NCI-H2081 (cell line): ENCODE measurements at places on chromosomes 16 and 17.
A peak's percentile ranks its signal among the peaks of the same experiment; 100 is the strongest.

DNA sequence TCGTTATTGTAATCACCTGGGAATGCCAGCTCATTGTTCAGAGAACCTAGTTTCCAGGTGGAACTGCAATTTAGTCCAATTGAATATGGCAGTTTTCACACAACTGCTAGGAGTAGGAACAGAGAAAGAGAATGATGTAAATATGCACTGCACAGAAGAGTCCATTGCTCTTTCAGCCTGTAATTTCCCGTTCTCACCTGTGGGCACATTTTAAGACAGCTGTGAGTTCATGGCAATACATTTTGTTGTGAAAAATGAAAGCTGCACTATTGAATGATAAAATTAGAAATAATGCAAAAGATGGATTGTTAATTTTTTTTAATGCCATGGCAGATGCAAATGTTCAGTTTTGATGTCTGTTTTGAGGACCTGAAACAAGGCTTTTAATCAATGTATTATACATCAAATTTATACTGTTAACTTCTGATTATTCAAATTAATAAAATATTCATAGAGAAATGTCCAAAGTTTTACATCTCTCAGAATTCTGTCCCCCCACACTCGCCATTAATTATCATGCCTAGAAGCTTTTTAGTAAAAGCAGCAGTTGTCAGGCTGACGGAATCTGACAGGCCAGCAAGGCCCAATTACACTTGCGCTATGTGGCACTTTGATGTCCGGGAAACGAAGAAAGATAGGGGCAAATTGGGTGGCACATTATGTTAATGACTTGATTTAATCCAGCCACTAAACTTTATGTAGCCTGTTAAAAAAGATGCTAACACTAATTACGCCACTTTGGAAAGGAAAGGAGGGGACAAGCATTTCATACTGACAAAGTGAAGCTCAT, 72.2 kb downstream of the RPGRIP1L start:
- peak; percentile 2 for DNase-seq

DNA sequence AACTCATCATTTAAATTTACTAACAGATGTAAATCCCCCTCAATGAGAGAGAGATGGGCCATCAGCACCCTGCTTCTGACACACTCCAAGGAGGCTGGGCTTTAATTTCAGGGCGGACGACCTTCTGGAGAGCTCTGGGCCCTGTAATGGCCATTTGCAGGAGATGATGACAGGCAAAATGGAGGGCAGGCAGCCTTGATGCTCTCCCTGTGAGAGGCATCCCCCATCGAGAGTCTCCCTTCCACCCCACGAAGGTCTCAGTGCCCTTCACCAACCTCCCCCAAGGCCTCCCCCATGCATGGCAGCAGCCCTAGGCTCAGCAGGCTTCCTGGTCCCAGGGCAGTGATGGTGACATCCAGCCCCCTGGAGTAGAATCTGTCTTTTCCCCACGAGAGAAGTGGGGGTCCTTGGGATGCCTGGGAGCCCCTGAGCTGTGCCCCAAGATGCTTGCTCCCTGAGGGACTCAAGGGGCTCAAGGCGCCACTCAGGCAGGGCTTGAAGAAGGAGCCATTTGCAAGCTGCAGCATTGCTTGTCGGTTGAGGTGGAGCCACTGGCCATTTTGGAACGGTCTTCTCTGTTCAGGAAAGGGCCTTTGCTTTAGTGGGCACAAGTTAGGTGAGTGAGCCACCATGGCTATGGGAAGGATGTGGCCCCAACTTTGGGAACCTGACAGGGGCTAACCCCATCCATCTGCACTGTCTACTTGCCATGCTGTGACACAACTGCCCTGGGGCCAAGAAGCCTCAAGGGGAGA, 82.6 kb downstream of the C16orf78 start:
- no peak for DNase-seq

- DNase-seq: no peak
These were observed 5.8 kb upstream of the MYADML2 start for GRCh38 chr17:81952792-81953228.

DNA sequence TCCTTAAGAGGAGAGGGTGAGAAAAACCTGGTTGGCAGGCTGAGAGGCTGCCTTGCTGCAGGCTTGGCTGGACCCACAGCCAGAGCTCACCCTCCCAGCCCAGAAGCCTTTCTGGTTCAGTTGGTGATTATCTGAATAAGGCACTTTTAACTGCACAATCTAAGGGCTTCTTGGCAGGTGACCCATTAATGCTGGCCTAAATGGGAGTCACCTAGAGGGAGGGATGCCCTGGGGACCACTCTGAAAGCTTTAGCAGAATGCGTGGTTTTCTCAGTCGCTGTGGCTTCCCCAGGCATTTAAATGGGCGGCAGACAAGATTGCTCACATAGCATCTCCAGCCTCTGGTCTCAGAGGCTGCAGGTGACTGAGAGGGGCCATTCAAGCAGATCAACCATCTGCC, 33.2 kb upstream of the SHISA9 start:
- DNase-seq: no peak

DNA sequence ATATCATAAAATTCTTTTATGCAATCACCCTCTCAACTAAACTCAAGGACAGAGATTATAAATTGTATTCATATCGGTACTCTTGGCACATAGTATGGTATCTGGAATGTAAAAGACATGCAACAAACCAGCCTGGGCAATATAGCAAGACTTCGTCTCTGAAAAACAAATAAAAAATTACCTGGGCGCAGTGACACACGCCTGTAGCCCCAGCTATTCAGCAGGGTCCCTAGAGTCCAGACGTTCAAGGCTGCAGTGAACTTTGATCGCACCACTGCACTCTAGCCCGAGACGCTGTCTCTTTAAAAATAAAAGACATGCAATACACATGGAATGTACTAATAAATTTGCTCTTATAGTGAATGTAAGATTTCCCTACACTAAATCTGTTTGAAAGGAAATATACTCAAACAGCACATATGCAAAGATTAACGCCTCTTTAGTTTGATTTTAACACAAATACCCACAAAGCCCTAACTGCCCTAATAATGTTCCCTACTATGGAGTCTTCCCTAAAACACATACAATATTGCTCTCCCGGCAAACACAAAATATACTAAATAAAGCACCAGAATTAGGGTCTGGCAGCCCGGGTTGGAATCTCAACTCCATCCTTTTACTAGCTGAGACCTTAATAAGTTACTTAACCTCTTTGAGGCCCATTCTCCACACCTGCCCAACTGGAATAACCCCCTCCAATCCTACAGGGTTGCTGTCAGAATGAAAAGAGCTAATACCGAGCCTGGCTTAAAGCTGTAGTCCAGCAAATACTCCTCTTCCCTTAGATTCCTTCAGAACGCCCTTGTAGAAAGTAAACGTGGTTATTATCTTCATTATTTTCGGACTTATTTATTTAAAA, 1.2 kb downstream of the ABCA5 start:
- DNase-seq: no peak

DNA sequence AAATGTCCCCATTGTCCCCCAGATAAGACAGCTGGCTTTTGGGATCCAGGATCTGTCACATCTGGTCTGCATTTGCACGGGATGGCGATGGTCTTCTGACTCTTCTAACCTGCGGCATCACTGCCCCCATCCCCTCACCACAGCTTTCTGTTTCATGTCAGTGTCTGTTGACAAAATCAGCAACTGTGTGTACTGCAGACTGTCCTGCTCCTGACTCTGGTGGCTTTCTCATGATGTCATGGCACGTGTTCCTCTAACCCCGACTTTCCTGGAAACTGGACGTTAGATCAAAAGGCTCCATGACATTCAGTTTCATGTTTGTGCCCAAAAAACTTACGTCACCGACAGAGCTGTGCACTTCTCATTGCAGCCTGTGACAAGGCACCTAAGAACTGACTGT, 30.1 kb upstream of the CPNE2 start:
- DNase-seq: no peak

DNA sequence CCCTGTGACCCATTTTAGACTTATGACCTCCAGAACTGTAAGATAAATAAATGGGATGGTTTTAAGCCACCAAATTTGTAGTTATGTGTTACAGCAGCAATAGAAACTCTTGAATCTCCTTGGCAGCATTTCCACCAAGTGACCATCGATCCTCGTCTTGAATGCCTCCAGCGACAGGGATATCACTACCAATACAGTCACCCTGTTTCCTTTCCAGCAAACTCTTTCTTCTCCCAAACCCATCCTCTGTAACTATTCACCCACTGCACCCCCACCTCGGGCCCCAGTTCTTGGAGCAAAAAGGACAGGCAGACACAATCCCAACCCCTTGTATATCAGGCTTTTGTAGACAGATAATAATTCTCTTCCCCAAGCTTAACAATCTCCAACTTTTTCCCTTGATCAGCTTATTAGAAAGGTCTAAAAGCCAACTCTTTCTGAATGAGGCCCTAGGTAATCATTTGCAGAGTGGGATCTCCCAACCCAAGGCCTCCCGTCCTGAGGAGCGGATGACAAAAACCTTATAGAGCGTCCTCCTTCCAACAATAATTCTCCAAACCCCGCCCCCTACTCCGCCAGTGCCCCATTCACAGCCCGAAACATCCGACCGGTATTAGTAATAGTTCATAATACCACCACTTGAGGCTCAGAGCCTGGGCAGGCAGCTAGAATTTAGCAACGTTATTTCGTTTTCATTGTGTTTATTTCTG, 14.7 kb upstream of the PLLP start:
- DNase-seq: no peak

DNA sequence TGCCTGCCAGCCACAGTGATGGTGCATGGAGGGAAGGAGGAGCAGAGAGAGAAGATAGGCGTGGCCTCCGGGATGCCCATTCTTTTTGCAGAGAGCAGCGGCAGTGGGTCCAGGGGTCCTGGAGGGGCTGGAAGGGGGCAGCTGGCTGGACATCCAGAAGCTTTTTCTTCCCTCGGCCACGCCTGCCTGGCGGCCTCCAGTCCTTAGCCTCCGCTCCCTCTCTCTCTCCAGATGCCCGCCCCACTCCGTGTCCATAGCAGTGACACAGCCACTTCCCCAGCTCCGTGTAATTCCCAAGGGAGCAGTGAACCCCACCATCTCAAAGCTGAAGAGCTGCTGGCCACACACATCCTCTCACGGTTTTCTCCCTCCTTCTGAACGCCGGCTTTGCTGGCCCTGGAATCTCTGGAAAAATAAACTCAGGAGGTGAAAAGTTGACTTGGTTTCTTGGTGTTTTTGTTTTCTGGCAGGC, 26.3 kb upstream of the CDC42EP4 start:
- no peak for DNase-seq

DNA sequence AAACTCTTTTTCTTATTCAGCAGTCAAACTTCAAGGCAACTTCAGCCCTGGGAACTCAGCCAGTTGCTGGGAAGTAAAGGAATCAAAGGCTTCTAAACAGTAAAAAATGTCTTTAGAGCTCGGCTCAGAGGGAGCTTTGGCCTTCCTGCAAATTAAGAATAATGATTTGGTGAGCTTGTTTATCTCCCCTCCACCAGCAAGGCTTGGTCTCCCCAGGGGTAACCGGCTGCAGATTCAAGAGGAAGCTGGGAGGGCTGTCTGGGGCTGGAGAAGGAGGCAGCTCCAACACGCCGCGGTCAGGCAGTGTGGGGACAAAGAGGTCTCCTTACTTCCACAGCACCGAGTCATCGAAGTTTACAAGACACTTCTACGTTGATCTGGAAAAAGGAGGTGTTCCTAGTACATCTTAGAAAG, 17.7 kb upstream of the DOC2B start:
- no peak for DNase-seq

GRCh38 chr17:19332371-19333131, 30.0 kb downstream of the B9D1 start:
- DNase-seq: no peak

GRCh38 chr16:29989111-29989858, 6.1 kb downstream of the HIRIP3 start:
- DNase-seq: no peak

DNA sequence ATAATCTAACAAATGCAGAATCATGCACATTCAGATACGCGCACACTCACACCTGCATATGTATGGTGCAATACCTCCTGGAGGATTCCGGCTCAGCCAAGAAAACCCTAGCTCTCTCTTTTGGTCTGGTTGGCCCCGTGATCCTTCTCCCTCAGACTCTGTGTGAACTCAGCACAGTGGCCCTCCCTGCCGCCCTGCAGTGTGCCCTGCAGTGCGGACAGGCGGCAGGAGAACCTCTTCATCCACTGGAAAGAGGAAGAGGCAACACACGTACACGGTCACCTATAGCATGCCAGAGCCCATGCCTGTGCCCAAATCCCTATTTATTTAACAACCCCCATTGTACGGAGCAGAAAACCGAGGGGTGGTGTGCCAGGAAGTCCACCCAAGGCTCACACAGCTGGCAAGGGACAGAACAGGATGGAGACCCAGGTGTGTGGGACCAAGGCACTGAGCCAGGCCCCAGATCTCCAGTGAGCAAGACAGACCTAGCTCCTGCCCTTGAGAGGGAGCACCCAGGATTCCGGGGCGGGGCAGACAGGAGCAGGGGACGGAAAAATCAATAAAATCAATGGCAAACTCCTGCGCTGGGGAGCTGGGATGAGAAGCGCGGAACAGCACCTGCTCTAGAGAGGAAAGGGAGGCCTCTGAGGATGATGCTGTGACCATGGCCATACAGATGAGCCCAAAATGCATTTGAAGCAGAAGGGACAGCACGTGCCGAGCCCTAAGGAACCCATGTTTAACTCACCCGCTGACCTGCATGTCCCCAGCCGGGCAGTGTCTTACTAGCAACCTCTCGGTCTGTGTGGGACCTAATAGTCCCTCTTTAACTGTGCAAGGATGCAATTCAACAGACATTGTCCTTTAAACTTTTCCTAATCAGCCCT, 54.7 kb upstream of the CIBAR2 start:
- no peak for DNase-seq

GRCh38 chr17:51935477-51935876, 223.0 kb downstream of the CA10 start:
- no peak for DNase-seq

DNA sequence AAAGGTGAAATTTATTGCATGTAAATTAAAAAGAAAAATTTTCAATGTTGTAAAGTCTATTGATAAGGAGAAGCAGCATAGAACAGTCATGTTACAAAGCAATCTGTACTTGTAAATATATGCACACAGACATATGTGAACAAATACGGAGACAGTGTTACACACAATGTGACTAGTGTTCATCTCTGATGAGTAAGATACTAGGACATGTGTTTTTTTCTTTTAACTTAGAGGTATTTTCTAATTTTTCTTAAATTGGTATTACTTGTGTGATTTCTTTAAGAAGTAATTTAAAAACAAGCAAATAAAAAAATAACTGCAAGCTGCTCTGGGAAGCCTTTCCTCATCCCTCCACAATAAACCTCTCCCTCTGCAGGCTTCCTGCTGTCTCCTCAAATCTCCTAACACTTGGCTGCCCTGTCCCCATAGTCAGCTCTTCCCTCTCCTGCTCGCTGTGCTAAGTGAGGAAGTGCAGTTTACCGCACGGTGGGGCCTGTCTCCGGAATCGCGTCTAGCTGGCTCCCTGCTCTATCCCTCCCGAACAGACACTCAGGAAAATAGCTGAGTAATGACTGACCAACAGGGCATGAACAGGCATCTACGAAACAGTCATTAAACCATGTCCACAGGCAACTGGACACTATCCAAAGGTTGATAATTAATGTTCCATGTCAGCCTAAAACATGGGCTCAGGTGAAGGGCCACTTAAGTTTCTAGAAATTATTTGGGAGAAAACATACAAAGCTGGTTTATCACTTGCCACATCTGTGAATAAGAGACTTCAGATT, 35.9 kb downstream of the CMTM4 start:
- no peak for DNase-seq

- no peak for DNase-seq
These were observed 8.1 kb downstream of the DOC2B start for GRCh38 chr17:173166-173911.
